ENCODE measurements at places on chromosomes 1 and 21.
A peak's percentile ranks its signal among the peaks of the same experiment; 100 is the strongest.

DNA sequence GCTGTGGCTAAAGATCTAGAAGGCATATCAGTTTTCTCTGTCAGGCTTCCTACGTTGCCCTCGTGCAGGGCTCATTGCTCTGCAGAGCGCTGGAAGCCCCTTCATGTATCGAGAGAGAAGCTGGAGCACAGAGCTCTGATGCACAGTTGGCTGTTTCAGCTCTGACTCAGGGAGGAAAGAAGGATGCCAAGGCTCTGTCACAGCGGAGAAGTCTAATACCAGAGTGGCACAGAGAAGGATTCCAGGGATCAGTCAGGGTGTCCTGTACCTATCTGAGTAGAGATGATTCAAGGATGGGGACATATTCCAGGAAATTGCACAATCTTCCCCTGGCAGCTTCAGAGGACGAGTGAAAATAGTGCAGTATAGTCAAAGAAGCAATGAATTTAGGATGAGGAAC, 179.2 kb upstream of the FMN2 start:
- no peak for DNase-seq

DNA sequence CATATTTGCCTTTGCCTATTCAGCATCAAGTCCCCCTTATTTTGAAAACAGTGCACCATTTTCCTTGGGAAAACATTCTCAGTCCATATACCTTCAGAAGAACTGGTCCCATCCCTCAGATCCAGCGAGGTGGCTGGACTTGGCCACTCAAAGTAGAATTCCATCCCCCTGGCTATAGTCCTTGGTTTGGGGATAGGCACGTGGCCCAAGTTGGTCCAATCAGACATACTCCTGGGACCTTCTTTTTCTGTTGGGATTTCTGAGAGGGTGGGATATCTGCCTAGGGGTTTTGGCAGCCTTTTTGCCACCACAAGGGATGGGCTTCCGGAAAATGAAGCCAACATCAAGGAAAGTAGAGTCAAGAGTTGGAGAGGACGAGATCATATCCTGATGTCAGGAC, 10.7 kb upstream of the MATN1 start:
- DNase-seq = no peak

- no peak for DNase-seq
Observed at GRCh38 chr1:24113641-24114033, 1.7 kb upstream of the MYOM3 start.

DNA sequence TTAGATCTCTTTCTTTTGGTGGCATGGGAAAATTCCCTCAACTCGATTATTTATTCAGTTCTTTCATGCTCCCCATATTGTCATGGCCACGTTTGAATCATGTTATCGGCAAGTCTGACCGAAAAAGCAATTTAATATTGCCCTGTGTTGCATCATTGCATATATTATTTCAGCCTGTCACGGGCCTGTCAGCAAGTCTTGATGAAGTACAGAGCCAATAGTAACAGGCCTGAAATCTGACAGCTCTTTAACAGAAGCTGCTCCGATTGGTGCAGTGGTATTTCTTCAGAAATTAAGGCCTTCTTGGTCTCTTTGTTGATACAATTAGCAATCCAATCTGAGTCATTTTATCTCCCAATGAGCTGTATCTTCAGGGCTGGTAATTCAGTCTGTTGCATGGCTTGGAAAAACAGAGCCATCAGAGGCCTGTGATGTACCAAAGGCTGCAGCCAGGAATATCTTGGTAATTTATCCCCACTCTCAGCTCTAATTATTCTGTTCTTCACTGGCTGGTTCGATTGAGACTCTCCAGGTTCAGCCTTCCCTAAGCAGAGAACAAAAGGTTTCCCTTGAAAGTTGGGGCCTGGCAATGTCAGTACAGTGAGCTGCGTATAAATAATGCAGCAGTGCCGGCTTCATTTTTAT, 149.5 kb downstream of the FGGY start:
- no peak for DNase-seq

DNA sequence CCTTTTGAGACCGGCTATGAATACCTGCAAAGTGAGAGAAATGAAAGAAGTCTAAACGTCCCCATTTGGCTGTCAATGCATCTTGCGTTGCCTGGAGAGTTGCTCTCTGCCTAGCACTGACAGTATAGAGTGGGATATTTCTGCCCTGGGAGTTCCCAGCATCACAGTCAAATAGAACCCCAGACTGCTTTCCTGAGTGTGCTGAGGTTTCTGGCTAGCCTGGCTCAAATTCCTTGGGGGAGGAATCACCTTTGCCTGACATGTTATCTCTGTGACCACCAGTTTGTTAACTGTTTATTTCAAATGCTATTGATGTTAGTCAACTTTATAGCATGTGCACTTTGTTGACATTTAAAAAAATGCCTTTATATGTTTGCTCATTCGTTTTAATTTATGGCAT, 212.0 kb upstream of the FAM78B start:
- DNase-seq = no peak

DNA sequence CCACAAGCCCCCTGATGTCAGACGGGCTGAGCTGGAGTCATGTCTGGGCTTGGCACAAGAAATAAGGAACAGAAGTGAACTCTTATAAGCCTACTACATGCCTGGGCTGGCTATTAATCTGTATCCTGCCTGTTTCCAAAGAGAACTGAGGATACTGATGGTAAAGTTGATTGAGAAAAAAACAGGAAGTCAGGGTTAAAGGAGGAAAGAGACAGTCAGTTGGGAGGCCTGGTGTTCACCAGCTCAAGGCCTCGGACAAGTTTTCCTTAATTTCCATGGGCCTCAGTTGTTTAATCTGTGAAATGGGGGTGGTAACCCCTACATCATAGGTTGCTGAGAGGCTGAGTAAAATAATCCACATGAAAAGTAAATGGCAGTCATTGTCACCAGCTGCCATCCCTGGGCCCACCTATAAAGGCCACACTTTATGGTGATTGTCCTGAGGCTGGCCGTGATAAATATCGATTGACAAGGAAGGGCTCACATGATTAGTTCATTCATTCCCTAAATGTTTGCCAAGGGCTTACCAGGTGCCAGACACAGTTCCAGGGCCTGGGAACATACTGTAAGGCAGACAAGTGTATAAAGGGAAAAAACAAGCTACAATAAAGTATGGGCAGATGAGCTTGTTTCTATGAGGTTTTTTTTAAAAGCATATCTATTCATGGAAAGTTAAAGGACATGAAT, 2.8 kb downstream of the ALDH4A1 start:
- no peak for DNase-seq

GRCh38 chr1:215003686-215004085, 78.9 kb upstream of the KCNK2 start:
- no peak for DNase-seq

- DNase-seq = no peak
Observed at GRCh38 chr1:15426492-15427279, 11.6 kb upstream of the CTRC start.

DNA sequence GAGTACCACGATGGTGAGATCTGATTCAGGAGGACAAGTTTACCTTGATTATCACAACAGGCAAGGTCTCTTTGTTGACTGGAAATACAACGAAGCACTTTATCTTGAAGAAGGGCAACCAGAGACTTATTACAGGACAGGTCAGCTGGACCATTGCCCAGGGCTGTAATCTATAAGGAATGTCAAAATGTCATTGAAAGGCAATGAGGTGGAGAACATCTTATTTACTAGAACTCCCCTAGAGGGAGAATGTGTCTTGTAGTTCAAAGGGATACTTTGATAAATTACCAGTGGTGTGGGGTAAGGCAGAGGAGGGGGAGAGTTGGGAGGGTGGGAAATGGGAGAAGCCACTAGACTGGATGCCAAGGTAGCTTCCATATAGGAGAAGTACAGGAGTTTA, 212.3 kb downstream of the NCAM2 start:
- no peak for DNase-seq

DNA sequence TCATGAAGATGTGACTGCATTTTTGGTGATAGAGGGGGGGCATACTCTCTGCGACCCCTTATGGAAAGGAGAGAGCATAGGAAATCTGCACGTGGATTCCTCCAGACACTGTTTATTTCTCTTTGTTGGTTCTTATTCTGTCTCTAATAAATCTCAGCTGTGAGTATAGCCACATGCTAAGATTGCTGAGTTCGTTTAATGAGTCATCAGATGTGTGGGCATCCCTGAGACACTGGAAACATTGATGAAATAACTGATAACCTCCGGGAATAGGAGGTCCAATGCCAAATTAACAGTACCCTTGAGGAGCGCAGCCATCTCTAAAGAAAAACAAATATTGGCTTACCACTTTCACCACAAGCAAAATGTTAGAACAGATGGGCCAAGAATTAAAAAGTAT, 880.2 kb upstream of the NEGR1 start:
- DNase-seq = no peak

- DNase-seq = no peak
Observed at GRCh38 chr1:155051342-155051776, 243 bp downstream of the ADAM15 start.

- no peak for DNase-seq
Observed at GRCh38 chr1:45456531-45456930, 34.4 kb downstream of the TESK2 start.

- DNase-seq = no peak
Observed at GRCh38 chr1:151009206-151009587, 948 bp downstream of the PRUNE1 start.

DNA sequence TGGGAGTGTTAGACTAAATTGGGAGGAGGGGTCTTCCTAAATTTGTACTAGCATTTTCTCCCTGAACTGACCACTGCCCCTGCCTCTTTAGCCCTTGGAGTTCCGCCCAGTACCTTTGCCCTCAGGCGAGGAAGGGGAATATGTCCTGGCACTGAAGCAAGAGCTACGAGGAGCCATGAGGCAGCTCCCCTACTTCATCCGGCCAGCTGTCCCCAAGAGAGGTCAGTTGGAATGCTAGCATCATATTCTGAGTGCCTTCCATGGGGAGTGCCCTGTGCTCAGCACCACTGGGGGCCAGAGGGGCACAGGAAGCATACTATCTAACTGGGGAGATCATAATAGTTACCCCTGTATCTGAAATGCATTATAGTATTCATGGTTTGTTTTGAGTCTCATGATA, 10.7 kb downstream of the POLR3GL start:
- DNase-seq = no peak

GRCh38 chr1:206556047-206556749, 48.9 kb downstream of the RASSF5 start:
- DNase-seq = no peak

- no peak for DNase-seq
Observed at GRCh38 chr21:29540289-29540688, 241.6 kb downstream of the BACH1 start.

GRCh38 chr1:84143796-84144565, at the start of gene PRKACB:
TSS of gene PRKACB (plus strand) at chr1:84144271. CDS start at chr1:84144362, 91 bp downstream.
- DNase-seq = peak; percentile 92

DNA sequence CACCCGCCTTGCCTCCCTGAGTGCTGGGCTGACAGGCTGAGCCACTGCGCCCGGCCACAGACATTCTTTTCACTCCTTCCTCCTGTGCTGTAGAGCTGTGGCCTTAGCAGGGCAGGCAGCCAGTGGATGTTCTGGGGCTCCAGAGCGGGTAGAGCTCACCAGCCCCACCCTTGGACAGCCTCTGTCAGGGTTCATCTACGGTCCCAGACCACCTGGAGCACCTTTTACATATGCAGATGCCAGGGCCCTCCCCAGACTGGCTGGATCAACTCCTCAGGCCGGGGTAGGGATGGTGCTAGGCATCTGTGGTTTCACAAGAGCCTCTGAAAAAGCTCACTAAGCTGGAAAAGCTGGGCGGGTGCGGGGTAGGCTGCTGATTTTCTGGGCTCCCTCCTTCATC, 4.6 kb downstream of the ATP13A2 start:
- no peak for DNase-seq

DNA sequence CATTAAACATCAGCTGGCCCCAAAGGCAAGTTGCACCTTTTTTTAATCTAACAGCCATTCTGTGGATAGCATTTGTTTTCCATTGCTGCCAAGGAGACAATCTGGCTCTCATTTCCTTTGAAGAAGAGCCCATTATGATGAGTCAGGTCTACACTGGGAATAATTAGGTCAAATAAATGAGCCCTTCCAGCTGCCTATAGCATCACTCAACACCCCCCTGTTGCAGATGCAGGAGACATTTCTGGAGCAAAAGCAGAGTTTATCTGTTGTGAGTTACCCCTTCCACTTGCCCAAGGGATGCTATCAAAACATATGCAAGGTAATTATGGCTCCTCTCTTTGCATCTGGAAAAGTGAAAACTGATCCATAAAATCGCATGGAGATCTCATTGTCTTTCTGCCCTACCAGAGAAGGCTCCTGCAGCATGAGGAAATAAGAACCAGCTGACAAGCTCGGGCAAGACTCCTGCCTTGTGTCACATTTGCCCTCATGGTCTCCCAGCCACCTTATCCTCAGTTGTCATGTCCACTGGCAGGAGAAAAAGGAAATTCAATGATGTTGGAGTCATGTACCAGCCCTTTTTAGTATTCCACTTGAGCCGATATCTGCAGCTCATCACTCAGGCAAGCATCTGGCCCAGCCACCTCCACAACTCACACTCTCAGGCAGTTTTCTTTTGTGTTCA, 135.9 kb downstream of the SLC30A10 start:
- no peak for DNase-seq

GRCh38 chr21:38315122-38315521, 58.3 kb downstream of the KCNJ15 start:
- no peak for DNase-seq

- no peak for DNase-seq
Observed at GRCh38 chr1:151790940-151791651, 796 bp upstream of the TDRKH start.

GRCh38 chr1:202159534-202160371, 649 bp downstream of the PTPN7 start:
- DNase-seq = peak; percentile 78

DNA sequence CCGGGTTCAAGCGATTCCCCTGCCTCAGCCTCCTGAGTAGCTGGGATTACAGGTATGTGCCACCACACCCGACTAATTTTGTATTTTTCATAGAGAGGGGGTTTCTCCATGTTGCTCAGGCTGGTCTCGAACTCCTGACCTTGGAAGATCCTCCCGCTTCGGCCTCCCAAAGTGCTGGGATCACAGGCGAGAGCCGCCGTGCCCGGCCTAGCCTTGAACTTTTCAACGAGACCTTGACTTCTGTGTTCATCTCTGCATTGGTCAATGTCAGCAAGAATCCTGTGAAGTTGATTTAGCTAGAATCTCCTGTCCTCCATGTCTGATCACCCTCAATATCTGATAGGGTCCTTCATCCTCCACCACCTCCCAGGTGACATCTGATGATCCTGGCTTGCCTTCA, 11.4 kb upstream of the CNR2 start:
- DNase-seq = no peak

DNA sequence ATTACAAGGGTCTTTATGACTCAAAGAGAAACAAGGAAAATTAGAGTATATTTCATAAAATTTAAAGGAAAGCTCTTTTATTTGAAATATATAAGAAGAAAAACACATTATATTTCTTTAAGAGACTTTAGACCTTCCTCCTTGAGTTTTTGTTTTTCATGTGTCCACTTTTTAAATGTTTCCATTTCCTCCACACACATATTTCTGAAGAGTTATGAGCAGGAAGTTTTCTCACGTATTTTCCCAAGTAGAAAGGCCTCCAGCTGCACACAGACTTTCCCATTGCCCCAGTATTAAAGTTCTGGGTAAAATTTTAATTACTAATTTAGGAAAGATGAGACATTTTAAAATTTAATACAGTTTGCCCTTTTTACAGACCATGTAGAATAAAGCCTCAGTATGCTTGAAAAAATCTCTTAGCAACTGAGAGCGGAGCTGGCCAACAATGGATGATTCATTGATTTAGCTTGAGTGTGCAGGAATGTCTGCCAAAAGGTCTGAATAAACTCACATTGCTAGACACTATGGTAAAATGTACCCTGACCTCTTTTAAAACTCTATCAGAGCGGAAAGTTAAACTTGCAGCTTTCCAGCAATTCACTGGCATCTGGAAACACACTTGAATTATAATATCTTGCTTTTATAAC, 57.9 kb downstream of the DDAH1 start:
- no peak for DNase-seq

All from Kasumi-1 (cell line).